Bladder microvascular endothelial cell (primary cell): ENCODE measurements at places on chromosomes 1 and 21. TPM values are rescaled to one million over a fixed set of nuclear protein-coding genes. Genes with fewer than 3 reads are reported as not detected.

The AK5 gene
- 1.8 and 61.4 TPM in 2 replicates for total RNA-seq

The ANKRD65 gene
- total RNA-seq, result 0.25 and 0.32 TPM in 2 replicates

The OBSCN gene
- total RNA-seq, result 1.8 and 9.1 TPM in 2 replicates

The AMIGO1 gene
- total RNA-seq, result 0.16 and 3.0 TPM in 2 replicates

The RGS16 gene
- total RNA-seq, result 1.1 and 3.9 TPM in 2 replicates

The CSMD2 gene
- total RNA-seq, result under 0.01 and 0.19 TPM in 2 replicates

The PSMD4 gene
- total RNA-seq, result 220 and 235 TPM in 2 replicates

The LAMB3 gene
- 3.9 and 4.6 TPM in 2 replicates for total RNA-seq

The DTL gene
- total RNA-seq, result 10.0 and 11.6 TPM in 2 replicates

The PIGR gene
- not detected in 2 replicates for total RNA-seq

The CFAP141 gene
- not detected in 2 replicates for total RNA-seq

The ACTN2 gene
- 0.06 TPM in 1 of 2 replicates, not detected in the other for total RNA-seq

The SAMD11 gene
- not detected in 2 replicates for total RNA-seq

The CFAP74 gene
- total RNA-seq, result not detected in 2 replicates

The RCC1 gene
- 48.4 and 63.1 TPM in 2 replicates for total RNA-seq

The RYR2 gene
- total RNA-seq, result under 0.01 and 0.06 TPM in 2 replicates

The STX12 gene
- 67.0 and 163 TPM in 2 replicates for total RNA-seq

The SRSF11 gene
- total RNA-seq, result 74.8 and 171 TPM in 2 replicates

The NUDT4B gene
- 17.8 and 36.6 TPM in 2 replicates for total RNA-seq

The AMY2A gene
- total RNA-seq, result not detected in 2 replicates

The TSPEAR gene
- total RNA-seq, result 0.19 TPM in 1 of 2 replicates, not detected in the other

The OR2T33 gene
- not detected in 2 replicates for total RNA-seq

The CCDC17 gene
- total RNA-seq, result 0.97 and 1.4 TPM in 2 replicates

The S100A2 gene
- 1.3 and 1.5 TPM in 2 replicates for total RNA-seq

The HMCN1 gene
- total RNA-seq, result 1.6 and 16.7 TPM in 2 replicates

The PCP4 gene
- not detected in 2 replicates for total RNA-seq

The LENEP gene
- total RNA-seq, result 0.76 TPM in 1 of 2 replicates, not detected in the other

The DNAJC6 gene
- 4.2 and 14.5 TPM in 2 replicates for total RNA-seq

The AQP10 gene
- total RNA-seq, result not detected in 2 replicates

The FCRLB gene
- 0.19 and 0.97 TPM in 2 replicates for total RNA-seq

The IQCC gene
- total RNA-seq, result 1.1 and 1.8 TPM in 2 replicates

The C1orf226 gene
- total RNA-seq, result 0.32 and 0.50 TPM in 2 replicates

The ARHGEF19 gene
- 2.8 and 6.2 TPM in 2 replicates for total RNA-seq

The CCDC28B gene
- 13.9 and 16.3 TPM in 2 replicates for total RNA-seq

The RPE65 gene
- total RNA-seq, result not detected in 2 replicates

The LMX1A gene
- total RNA-seq, result 0.13 TPM in 1 of 2 replicates, not detected in the other

The TRIM17 gene
- total RNA-seq, result not detected in 2 replicates

The SCCPDH gene
- 30.4 and 53.3 TPM in 2 replicates for total RNA-seq

The SLC44A5 gene
- 0.16 and 1.6 TPM in 2 replicates for total RNA-seq

The WDTC1 gene
- 17.2 and 39.8 TPM in 2 replicates for total RNA-seq

The PADI3 gene
- not detected in 2 replicates for total RNA-seq

The TMEM39B gene
- total RNA-seq, result 9.2 and 13.5 TPM in 2 replicates

The FHAD1 gene
- 0.16 and 0.19 TPM in 2 replicates for total RNA-seq

The SIM2 gene
- total RNA-seq, result not detected in 2 replicates

The HSF2BP gene
- total RNA-seq, result 0.32 and 0.76 TPM in 2 replicates

The PRRX1 gene
- total RNA-seq, result 0.31 and 0.49 TPM in 2 replicates

The MAB21L3 gene
- not detected in 2 replicates for total RNA-seq

The MANEAL gene
- total RNA-seq, result 0.32 and 1.6 TPM in 2 replicates

The CLCA1 gene
- not detected in 2 replicates for total RNA-seq

The S100A3 gene
- 0.50 and 3.1 TPM in 2 replicates for total RNA-seq
